ENCODE measurements at places on chromosomes 16 and 17. TPM values are rescaled to one million over a fixed set of nuclear protein-coding genes. Genes with fewer than 3 reads are reported as not detected.

Gene FBXO31
- 46.8 TPM for total RNA-seq

Gene SLC16A11
- 1.2 TPM for total RNA-seq

Gene ALDH3A1
- not detected for total RNA-seq

Gene GRB7
- total RNA-seq = not detected

Gene COPZ2
- 0.92 TPM for total RNA-seq

Gene ZNF747
- total RNA-seq = 6.3 TPM

Gene EME1
- 0.60 TPM for total RNA-seq
